ENCODE measurements at places on chromosomes 5 and 9. TPM values are rescaled to one million over a fixed set of nuclear protein-coding genes. Genes with fewer than 3 reads are reported as not detected.

DNA sequence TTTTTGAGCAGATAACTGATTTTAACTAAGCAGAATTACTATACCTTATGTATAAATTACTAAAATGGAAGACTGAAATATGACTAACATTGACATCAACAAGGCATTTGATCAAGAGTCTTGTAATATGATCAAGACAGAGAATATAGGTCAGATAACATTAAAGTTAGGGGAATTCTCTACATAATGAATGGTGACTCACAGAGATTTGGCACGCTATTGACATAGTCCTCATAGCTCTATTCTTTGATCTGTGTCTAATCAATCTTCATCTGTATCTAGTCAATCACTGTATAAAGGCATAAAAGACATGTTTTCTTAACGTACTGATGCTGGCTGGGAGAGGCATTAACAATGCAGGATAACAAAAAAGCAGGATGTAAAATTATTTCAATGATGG is 17.4 kb downstream of the ABITRAM start:
- DNase-seq, result no peak

GRCh38 chr9:120348951-120349429 is 231.0 kb downstream of the CDK5RAP2 start:
- no peak for DNase-seq

Gene MZB1
- total RNA-seq, result 1.1 TPM

- no peak for DNase-seq
Measured at GRCh38 chr5:8057769-8058168, 188.8 kb downstream of the MTRR start.

Gene ZNF189
- 22.7 TPM for total RNA-seq

Gene SLC34A1
- not detected for total RNA-seq

Gene GLRA1
- total RNA-seq, result not detected

Gene IFNA13
- not detected for total RNA-seq

Gene TMC1
- 0.13 TPM for total RNA-seq

- no peak for DNase-seq
Measured at GRCh38 chr9:87498811-87499360, 1.2 kb downstream of the DAPK1 start.

Measured in omental fat pad (tissue), 4 donors.